Stimulated activated CD4-positive, alpha-beta T cell treated with anti-CD3 and anti-CD28 coated beads, Interleukin-4, amount 100 ng/mL, for 48 hours (primary cell): ENCODE measurements at places on chromosomes 5 and 9.

- no peak for DNase-seq
Measured at GRCh38 chr9:6669881-6670280, 24.4 kb upstream of the GLDC start.

DNA sequence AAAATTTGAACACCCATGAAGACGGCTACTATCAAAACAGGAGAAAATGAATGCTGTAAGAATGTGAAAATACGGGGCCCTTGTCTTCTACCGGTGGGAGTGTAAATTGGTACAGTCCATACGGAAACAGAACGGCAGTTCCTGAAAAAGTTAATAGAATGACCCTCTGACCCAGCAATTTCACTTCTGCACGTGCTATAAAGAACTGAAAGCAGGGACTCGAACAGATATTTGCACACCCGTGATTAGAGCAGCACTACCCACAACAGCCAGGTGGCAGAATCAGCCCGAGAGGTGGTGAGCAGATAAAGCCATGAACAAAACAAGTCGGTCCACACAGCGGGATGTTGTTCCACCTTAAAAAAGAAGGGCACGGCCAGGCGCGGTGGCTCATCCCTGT is 22.6 kb upstream of the SLC12A7 start:
- no peak for DNase-seq

DNA sequence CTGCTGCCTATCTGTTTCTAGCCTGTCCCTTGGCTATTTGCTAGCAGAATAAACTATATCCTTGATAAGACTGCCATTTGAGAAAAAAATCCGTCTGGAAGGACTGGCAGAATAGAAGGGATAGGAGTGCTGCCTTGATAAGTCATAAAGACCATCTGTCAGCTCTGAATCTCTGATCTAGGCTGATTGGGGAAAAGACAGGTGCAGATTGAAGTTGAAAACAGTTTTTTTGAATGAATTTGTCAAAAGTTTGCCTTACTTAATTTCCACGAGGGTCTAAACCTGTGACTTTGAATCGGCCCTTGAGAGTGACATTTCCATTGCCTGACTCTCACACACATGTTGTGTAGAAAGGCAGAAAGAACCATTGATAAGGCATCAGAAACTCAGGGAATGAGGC is 218.6 kb downstream of the MAN2A1 start:
- no peak for DNase-seq

- peak; percentile 29 for DNase-seq
Measured at GRCh38 chr9:98774746-98775145, 21.6 kb downstream of the ANKS6 start.

DNA sequence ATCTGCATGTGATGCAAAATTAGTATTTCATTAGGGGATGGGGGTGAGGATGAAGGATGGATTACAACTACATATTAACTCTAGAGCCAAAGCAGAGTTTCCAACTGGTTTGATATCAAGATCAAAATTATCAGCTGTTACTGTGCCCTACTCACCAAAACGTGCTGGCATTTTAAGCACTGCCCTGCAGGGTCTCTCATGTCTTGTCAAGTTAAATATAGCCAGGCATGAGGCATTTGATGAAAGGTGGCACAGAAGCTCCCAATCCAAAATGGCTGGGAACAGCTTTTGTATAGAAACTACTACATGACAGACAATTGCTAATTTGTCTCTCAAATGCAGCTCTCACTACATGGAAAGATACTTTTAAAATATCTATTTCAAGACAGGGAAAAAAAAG is 27.1 kb upstream of the CAAP1 start:
- DNase-seq = no peak
